ENCODE measurements at places on chromosomes 6 and 20.
A peak's percentile ranks its signal among the peaks of the same experiment; 100 is the strongest.

- DNase-seq: peak; percentile 48
Measured at GRCh38 chr6:134593442-134593841, 275.5 kb upstream of the SGK1 start.

- no peak for DNase-seq
Measured at GRCh38 chr20:38190936-38191371, 25.9 kb upstream of the TGM2 start.

- DNase-seq: no peak
Measured at GRCh38 chr6:70270287-70271005, 32.4 kb downstream of the COL9A1 start.

- DNase-seq: peak; percentile 7
Measured at GRCh38 chr6:136446579-136447187, 103.5 kb downstream of the MAP7 start.

- DNase-seq: no peak
Measured at GRCh38 chr6:134375220-134375580, 57.3 kb upstream of the SGK1 start.

DNA sequence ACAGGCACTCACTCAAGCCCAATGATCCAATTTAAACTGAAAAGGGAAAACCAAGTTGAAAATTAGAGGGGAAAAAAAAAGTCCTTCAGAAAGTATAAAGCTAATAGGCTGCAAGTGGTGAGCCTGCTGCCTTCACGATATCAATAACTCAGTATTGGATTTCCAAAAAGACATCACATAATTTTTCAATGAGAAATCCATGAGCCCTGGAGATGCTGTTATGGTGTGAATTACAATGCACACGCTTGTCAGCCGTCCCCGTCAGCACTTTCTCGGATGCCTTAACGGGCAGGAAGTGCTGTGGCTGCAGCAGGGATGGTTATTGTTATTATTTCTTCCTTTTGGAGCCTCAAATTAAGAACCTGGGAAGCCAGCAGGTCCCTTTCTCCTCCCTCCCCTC, 138.5 kb downstream of the DHX35 start:
- no peak for DNase-seq

Measured in epithelial cell of esophagus (primary cell).